ENCODE measurements at places on chromosomes 7 and 10.
A peak's percentile ranks its signal among the peaks of the same experiment; 100 is the strongest.

DNA sequence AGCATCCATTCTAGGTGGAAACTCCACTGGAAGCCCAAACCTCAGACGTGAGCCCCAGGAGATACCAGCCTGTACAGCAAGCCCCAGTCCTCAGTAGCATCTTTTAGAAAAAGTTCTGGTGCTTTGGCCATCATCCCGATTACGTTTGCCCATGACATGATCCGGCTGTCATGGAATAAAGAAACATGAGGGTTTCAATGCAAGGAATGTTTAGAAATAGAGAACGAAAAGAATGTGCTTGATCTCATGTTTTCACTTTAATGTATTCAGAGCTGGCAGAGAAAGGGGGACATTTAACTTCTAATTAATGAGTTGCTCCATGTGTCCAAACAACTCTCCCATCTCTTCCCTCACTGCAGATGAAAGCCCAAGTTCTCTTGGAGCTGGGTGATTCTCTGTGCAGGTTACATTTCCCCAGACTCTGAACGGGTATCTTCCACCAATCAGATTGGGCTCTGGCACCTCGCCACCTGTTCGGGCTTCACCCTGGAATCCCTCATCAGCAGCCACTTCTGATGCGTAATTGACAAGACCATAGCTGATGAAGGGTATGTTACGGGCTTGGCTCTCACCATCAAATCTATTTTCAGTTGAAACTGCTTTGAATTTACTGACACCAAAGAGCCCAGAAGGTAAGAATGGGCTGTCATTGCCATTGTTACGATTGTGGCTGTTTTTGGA is 165.3 kb downstream of the PLXNA4 start:
- DNase-seq, result no peak

GRCh38 chr7:84614821-84615501 is 420.4 kb upstream of the SEMA3A start:
- no peak for DNase-seq

- no peak for DNase-seq
Observed at GRCh38 chr10:19935176-19935575, 118.9 kb downstream of the PLXDC2 start.

- DNase-seq, result no peak
Observed at GRCh38 chr7:711093-711921, 15.2 kb upstream of the DNAAF5 start.

- DNase-seq, result no peak
Observed at GRCh38 chr7:155693826-155694225, 49.4 kb downstream of the RBM33 start.

- DNase-seq, result no peak
Observed at GRCh38 chr10:5411941-5412276, 448 bp upstream of the NET1 start.

DNA sequence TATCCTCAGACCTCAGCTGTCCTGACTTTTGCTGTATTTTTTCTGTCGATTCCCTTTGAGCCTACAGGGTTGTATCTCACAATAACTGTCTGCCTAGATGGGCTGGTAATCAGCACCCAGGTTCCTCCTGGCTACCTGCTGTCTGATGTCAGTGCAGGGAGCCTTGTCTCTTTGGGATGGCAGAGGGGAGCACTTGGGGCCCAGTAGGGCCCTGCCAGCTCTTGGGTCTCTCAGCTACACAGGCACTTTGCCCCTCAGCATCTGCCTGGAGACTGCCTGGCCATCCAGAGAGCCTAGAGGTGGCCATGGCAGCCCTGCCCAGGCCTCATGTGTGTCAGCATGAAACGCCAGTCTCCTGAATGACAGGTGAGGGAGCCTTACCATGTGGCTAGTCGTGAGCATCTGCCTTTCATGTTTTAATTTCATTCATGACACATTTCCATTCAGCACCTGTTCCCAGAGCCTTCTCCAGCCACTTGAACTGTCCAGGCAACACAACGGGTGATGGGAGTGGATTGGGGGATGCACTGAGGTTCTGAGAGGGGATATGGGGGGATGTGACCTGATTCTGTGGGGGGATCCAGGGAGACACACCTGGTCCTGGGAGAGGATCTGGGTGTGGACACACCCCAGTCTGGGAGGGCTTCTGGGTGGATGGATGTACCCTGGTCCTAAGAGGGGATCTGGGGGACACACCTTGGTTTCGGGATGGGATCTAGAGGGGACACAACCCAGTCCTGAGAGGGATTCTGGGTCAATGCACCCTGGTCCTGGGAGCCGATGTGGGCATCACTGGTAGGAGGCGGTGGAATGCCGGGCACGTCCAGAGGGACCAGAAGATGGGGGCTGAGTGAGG is 21.9 kb downstream of the ADCY1 start:
- DNase-seq, result no peak

DNA sequence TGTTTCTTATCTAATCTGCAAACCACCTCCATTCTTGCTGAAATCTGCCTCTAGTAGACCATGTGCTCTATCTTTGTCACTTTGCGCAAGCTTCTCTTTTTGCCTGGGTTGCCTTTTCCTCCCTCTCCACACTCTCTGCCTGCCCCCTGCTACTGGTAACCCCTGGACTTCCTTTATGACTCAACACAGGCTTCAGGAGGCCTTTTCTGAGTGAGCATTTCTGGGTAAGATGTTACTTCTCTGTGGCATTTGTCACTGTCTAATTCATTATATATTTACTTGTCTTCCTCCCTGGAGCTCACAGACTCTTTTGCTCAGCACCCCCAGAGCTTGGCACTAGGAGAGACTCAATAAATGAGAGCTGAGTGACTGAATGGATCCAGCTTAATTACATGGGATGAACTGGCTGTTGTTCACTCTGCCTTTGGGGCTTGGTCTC is 8.4 kb downstream of the GOLGA7B start:
- DNase-seq, result no peak

- no peak for DNase-seq
Observed at GRCh38 chr10:126525326-126525725, 137.0 kb upstream of the ADAM12 start.

DNA sequence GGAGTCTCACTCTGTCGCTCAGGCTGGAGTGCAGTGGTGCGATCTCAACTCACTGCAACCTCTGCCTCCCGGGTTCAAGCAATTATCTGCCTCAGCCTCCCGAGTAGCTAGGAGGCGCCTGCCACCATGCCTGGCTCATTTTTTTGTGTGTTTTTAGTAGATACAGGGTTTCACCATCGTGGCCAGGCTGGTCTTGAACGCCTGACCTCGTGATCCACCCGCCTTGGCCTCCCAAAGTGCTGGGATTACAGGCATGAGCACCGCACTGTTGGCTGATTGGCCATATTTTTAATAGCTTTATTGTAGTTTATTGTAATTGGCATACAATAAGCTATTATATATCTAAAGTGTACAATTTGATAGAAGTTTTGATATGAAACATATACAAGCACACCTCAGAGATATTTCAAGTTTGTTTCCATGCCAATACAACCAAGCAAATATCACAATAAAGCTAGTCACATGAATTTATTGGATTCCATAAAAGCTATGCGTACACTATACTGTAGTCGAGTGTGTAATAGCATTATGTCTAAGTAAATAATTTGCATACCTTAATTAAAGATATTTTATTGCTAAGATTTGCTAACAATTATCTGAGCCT is 5.6 kb downstream of the PLEKHS1 start:
- DNase-seq, result no peak

GRCh38 chr7:89145801-89146200 is 350.3 kb upstream of the TEX47 start:
- no peak for DNase-seq

- no peak for DNase-seq
Observed at GRCh38 chr10:110361800-110362456, 57.2 kb upstream of the SMNDC1 start.

- DNase-seq, result peak; percentile 16
Observed at GRCh38 chr7:27237735-27238334, 4.8 kb upstream of the EVX1 start.

DNA sequence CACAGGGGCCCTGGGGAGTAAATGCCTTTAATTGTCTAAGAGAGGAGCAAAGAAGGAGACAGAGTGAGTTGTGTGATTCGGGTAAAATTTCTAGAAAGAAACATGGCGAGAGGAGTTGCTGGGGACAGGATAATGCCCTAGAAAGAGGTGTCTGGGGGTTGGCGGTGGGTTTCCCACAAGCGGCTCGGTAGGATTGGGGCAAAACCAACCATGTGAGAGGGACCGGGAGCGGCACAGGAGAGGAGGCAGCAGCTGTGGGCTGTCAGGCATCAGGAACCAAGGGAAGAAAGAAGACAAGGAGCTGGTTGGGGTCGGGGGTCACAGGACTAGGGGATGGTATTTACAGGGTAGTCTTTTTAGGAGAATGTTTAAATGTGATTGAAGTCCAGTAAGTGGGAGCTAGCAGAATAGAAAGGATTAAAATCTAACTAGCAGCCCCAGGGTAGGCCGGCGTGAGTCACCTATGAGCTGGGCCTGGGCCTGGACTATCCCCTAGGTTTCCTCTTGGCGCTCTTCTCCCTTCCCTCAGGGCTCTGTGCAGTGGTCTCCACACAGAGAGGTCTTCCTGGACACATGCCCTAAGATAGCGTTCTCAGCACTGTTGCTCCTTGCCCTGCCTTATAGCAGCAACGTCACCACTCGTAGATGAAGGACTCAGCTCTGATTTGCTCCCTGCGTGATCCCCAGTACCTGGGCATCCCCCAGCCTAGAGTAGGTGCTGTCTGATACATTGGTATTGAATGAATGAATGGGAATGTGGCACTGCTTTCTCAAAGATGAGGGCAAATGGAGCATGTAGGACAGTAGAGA is 32.6 kb downstream of the IKZF1 start:
- DNase-seq, result no peak

- no peak for DNase-seq
Observed at GRCh38 chr10:33719005-33719703, 384.7 kb upstream of the NRP1 start.

- no peak for DNase-seq
Observed at GRCh38 chr7:151334628-151335027, 7.0 kb upstream of the NUB1 start.

DNA sequence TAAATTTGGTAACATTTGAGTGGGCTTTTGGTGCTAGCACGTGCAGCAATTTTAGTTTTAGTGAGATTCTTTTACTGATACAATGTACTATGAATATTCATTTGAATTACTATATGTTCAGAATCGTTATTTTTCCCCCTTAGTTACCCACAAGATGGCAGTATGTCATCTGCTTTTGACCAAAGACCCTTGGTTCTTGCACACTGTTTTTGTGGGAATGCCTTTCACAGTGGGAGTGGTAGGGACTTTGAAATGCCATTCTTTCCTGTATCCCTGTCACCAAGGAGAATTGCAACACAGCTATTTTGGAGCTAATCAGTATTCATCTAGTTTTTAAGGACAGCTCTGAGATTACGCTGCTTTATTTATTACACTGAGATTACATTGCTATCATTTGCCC is 40.6 kb downstream of the SEC23IP start:
- no peak for DNase-seq

- DNase-seq, result no peak
Observed at GRCh38 chr7:85115006-85115405, 71.8 kb downstream of the SEMA3D start.

DNA sequence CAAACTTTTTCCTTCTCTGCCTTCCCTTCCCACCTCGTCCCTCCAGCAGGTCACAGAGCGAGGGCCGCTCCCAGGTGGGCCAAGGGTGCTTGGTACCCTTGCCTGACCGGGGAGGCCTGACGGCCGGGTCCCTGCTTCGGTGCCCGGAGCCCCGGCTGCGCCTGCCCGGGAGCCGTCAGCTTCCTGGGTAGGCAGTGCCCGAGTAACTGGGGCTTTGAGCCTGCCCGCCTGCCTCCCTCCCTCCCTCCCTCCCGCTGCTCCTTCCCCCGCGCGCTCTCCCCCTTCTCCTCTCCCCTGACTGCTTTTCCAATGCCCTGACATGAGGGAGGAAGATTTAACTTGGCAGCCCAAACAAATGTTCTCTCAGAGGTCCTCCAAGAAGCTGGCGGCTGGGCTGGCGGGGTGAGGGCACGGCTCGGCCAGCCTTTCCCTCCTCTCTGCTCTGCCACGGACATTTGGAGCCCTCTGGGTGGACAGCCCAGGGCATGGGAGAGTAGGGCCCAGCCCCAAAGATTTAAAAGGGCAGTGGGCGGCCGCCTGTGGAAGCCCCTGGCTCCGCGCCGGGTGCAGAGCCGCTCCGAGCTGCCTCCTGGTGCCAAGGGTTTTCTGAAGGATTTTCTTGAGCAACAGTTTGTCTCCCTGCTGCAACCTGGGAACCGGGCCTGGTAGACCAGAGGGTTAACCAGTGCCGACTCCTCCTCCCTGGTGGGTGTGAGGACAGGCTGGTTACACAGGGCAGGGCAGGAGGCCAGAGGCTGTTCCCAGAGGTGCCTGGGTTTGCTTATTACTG is 2.0 kb downstream of the ZMIZ1 start:
- no peak for DNase-seq

GRCh38 chr7:114151777-114152176 is 233.0 kb upstream of the PPP1R3A start:
- DNase-seq, result no peak

DNA sequence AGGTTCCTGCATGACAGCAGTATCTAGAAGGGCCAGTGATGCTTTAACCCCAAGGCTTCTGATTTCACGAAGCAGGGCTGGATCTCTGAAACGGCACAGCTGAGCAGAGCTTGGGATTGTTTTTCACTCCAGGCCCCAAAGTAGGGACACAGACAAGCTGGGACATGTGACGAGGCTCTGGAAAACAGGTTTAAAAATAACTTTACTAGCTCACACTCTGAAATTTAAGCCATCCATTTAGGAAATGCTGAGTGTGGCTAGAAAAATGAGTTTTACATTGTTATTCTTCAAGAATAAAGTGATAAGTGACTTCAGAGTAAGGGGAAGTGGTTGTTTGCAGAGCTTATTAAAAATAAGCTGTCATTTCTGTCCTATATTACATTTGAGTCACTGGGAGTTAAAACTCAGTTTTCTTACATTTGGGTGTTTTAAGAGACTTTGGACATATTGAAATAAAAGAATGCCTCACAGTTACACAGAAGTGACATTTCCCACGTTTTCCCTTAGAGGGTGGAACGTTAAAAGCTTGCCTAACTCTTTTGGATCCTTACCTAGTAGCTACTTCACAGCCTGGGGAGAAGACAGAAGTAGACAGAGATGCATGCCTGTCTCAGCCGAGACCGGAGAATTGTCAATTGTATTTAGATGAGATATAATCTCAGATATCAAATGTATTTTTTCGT is 107.8 kb downstream of the GALNT17 start:
- DNase-seq, result no peak

GRCh38 chr10:116146372-116147140 is 126.5 kb downstream of the GFRA1 start:
- no peak for DNase-seq

GRCh38 chr7:80498481-80499349 is 13.1 kb downstream of the GNAT3 start:
- no peak for DNase-seq

DNA sequence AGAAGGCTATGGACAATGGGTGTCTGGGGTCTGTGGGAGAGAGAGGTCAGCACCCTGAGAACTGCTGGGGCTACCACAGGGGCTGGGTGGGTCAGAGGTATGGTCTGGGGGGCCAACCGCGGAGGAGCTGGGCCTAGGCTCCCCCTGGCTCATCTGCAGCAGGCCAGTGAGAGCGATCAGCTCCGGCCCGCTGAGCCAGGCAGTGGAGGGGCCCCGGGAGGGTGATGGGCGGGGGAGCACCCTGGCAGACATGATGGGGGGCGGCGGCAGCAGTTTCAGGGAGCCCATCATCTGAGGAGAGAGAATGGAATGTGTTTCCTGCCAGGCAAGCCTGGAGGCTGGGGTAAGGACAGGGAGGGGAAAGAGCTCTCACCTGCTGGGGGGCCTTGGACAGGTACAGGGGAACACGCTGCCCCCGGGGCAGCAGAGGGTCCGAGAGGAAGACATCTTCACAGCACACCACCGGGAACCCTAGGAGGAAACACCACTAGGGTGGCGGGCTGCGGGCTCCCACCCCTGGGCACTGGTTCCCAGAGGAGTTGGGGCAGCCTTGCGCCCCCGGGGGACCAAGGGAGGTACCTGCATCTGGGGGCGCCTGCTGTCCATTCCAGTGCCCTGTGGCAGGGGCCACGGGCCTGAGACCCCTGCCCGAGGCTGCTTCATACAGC is 1.3 kb downstream of the SAP25 start:
- DNase-seq, result no peak

Measured in fibroblast of skin of left biceps (primary cell).